Activated T-helper 17 cell treated with anti-CD3 and anti-CD28 coated beads, Interleukin-2, amount 50 U/mL, for 72 hours (primary cell): ENCODE measurements at places on chromosomes 6 and 20.

- ATAC-seq = no peak
These were observed 178.2 kb upstream of the MMS22L start for GRCh38 chr6:97461218-97461617.

DNA sequence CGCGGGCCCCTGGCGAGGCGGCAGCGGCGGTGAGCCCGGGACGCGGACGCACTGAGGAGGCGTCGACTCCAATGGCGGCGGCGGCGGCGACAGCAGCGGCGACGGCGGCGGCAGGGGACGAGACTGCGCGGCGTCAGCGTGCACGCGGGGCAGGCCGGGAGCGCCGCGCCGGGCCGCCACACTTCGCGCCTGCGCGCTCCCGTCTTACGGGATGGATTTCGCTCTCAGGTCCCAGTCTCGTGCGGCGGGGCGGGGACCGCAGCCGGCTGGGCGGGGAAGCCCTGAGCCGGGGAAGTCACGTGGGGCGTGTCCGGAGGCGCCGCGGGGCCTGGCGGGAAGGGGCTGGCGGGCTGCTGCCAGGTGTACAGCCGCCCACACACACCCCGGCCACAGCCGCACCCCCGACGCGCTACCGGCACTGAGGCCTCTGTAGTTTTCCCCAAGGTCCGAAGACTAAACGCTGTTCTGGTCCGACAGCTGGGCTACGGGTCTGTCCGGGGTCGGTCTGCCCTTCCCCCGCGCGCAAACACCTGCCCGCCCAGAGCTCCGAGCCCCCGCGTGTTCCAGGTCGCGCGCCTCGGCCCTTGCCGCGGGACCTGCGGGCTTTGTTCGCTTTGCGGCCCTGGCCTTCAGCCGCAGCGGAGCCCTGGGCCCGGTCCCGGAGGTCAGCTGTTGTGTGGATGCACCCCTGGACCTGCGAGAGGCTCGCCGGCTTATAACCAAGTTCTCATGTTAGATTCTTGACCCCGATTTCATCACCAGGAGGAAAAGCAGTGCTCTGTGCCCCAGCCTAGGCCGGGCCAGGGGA lies at the start of gene YTHDF1:
Gene YTHDF1, minus strand, starts transcription at position 91 of the 808 bp plus-strand sequence. CDS start 239 bp downstream, outside the sequence.
- peak; percentile 96 for ATAC-seq

DNA sequence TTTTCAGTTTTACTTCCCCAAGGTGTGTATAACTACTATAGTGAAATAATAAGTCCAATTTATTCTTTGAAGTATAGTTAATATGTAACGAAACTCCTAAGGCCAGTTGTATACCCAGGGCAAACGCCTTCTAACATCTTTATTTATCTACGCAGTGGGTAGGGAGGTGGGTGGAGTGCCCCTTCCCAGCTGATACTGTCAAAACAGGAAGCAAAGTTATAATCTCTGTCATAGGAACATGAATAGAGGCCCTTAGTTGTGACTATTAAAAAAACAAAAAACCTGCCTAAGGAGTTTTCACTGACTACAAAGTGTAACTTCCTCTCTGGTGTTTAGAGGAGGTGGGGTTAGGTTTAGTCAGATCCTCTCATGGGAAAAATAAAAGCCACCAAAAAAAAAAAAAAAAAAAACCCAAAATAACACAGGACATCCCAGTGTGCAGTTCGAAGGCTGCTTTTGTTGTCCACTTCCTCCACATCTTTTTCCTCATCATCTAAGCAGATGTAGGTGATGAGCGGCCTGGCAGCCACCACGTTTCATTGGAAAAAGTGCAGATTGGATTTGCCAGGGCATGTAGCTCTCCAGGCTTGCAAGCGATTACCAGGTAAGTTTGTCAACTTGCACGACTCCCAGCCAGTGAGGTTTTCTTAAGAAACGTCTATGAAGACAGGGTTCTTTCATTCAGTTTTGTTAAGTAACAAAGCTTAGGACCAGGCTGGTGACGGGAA lies 58.7 kb downstream of the UTRN start:
- peak; percentile 66 for ATAC-seq

- ATAC-seq = no peak
These were observed 1.8 kb upstream of the ABT1 start for GRCh38 chr6:26594730-26595632.

DNA sequence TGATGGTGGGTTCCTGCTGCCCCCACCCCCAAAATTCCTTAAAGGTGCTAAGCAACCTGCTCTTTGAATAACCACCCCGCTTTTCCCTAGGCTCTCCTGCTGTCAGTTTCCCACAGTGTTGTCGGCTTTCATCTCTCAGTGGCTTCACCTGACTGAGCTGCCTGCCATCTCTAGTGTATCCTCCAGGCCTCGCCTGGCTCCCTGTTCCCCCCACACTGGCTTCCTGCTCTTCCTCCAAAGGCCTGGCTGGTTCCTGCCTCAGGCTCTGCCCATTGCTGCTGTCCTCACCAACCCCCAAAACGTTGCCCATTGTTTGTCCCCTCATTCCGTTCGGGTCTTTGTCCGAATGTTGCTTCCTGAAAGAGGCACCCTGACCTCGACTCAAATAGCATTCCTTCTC lies 93.8 kb upstream of the POPDC3 start:
- no peak for ATAC-seq

GRCh38 chr6:167574431-167575151 lies 249.7 kb downstream of the TTLL2 start:
- no peak for ATAC-seq

DNA sequence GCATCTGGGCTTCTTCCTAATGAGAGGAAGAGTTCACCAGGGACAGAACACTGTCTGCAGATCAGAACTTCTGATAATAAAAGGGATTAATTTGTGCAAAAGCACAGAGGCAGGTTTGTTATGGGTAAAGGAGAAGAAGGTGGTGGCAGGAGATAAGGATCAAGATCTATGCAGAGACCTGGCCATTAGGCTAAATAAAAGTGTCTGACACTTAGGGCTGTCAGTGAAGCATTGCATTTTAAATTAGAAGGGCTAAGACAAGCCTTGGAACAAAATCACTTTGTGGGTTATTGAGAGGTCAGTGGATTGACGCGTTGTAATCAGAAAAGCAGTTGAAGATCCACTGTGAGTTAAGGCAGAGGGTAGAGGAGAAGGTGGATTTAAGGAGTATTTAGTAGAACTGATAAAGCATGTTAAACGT lies 76.8 kb downstream of the MAP3K4 start:
- ATAC-seq = no peak

DNA sequence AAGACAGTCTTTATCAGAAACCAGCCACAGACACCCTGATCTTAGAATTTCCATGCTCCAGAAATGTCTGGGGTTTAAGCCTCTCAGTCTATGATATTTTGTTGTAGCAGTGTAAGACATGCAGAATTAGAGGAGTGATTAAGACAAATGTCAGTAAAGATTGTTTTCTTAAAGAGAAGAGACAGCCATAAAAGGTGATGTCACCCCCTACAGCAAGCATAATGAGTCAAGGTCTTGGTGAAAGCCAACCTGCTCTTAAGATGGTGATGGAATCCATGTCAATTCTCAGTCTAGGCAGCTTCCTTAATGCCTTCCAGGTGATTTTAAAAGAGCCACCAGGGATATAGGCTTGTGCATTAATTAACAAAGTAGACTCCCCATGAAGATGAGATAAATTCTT lies 849.9 kb upstream of the EPHA7 start:
- ATAC-seq = no peak
